Ovary (tissue), 10 donors: ENCODE measurements at places on chromosomes 6 and 20. TPM values are rescaled to one million over a fixed set of nuclear protein-coding genes. Genes with fewer than 3 reads are reported as not detected.

GRCh38 chr20:42894483-42894882, 295.2 kb downstream of the PTPRT start:
- H3K27ac ChIP-seq = no peak overlapping the region
- DNase-seq = no peak
- H3K36me3 ChIP-seq = no peaks in the 10 kb centered on the region
- no peaks in the 10 kb centered on the region for H3K27me3 ChIP-seq
- no peaks in the 10 kb centered on the region for H3K4me1 ChIP-seq

DNA sequence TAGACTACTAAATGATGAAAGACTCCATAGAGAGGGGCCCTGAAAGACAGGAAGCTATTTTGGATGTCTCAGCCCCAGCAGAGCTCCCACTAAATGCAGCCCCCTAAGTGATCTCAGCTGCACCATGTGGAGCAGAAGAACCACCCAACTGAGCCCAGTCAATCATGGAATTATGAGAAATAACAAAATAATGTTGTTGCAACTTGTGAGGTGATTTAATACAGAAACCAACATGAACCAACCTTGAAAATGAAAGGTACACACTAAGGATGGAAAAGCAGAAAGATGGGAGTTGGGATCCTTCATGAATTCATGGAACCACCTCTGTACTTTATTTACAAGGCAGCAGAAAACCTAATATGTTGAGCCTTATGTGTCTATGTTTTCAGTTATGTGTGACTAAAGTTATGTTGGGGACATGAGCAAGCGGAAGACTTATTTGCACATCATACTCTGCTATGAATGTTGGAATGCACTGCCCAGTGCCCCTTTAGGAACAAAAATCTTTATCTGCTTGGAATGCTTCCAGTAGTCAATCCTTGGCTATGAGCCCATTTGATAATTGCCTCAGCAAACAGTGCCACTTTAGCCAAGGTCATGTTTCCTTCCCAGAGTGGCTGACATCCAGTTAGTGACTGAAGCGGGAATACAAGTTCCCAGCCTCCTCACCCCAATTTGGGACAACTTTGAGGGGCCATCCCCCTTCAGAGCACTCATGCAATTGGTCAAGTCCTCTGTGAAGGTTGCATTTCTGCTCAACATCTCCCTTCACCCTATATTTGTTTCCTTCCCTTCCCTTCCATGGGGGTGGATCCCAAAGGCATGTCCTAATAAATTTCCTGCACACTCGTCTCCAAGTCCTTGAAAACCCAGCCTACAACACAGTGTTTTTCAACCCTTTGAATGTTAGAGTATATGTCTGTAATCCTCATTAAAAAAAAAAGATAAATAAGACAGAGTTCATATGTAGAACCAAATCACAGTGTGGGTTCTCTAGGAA, 18.4 kb downstream of the TP53RK start:
- H3K27ac ChIP-seq = no peak overlapping the region
- no peak for DNase-seq
- H3K4me1 ChIP-seq = no peaks in the 10 kb centered on the region

GRCh38 chr20:49415005-49415667, 67.3 kb downstream of the KCNB1 start:
- no peaks in the 10 kb centered on the region for H3K4me1 ChIP-seq
- DNase-seq = no peak
- no peak overlapping the region for H3K4me3 ChIP-seq
- no peaks in the 10 kb centered on the region for H3K27me3 ChIP-seq
- H3K36me3 ChIP-seq = no peaks in the 10 kb centered on the region

GRCh38 chr20:58384821-58385220, 4.2 kb upstream of the VAPB start:
- no peak for DNase-seq
- no peaks in the 10 kb centered on the region for H3K36me3 ChIP-seq
- no peaks in the 10 kb centered on the region for H3K27me3 ChIP-seq
- H3K27ac ChIP-seq = no peak overlapping the region
- no peak overlapping the region for H3K4me3 ChIP-seq

- H3K4me1 ChIP-seq = no peaks in the 10 kb centered on the region
- H3K27me3 ChIP-seq = no peaks in the 10 kb centered on the region
- no peak overlapping the region for H3K4me3 ChIP-seq
- no peak overlapping the region for H3K27ac ChIP-seq
- DNase-seq = no peak
These were observed 1147.0 kb upstream of the EYS start for GRCh38 chr6:66854014-66854413.

GRCh38 chr6:215335-216034, 76.8 kb upstream of the DUSP22 start:
- no peaks in the 10 kb centered on the region for H3K27me3 ChIP-seq
- no peaks in the 10 kb centered on the region for H3K36me3 ChIP-seq
- no peaks in the 10 kb centered on the region for H3K4me1 ChIP-seq
- H3K27ac ChIP-seq = no peak overlapping the region
- no peak for DNase-seq
- H3K4me3 ChIP-seq = no peak overlapping the region

GRCh38 chr20:10209091-10209490, 9.5 kb upstream of the SNAP25 start:
- H3K27ac ChIP-seq = no peak overlapping the region
- H3K36me3 ChIP-seq = no peaks in the 10 kb centered on the region

- no peaks in the 10 kb centered on the region for H3K27me3 ChIP-seq
- H3K36me3 ChIP-seq = no peaks in the 10 kb centered on the region
- no peaks in the 10 kb centered on the region for H3K4me1 ChIP-seq
- H3K4me3 ChIP-seq = no peak overlapping the region
- no peak for DNase-seq
These were observed 152.1 kb downstream of the TFAP2C start for GRCh38 chr20:56781108-56781739.

DNA sequence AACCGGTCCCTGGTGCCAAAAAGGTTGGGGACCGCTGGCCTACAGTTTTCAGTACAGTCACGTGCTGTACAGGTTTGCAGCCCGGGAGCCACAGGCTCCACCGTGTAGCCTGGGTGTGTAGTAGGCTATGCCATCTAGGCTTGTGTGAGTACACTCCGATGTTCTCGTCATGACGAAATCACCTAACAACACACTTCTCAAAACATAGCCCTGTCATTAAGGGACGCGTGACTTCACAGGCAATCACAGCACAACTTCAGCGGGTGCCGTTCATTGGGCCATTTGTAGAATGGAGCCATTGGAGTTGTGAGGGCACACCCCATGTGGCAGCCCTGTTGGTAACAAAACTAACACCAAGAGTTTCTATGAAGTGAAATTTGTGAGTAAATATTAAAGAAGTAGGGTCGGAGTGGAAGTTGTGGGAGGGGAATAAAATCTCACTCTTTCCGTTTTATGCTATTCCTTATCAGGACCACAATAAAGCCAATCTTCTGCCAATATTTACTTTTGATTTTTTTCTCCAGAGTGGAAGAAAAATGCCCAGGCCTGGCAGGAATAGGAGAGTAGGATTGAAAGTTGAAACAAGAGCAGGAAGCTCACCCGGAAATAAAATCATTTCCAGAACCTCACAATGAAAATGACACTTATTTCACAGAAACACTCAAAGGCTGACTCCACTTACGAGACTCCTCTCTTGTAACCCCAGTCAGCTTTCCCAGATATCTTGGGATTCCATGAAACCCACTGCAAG, 63.7 kb upstream of the PTPN1 start:
- H3K27ac ChIP-seq = no peak overlapping the region
- no peaks in the 10 kb centered on the region for H3K27me3 ChIP-seq
- peaks cover 6% of the 10 kb centered on the region for H3K4me1 ChIP-seq
- DNase-seq = no peak
- no peak overlapping the region for H3K4me3 ChIP-seq

GRCh38 chr20:4320291-4320690, 304.9 kb upstream of the RNF24 start:
- H3K27me3 ChIP-seq = no peaks in the 10 kb centered on the region
- H3K27ac ChIP-seq = no peak overlapping the region
- H3K4me1 ChIP-seq = no peaks in the 10 kb centered on the region
- DNase-seq = no peak
- no peak overlapping the region for H3K4me3 ChIP-seq
- no peaks in the 10 kb centered on the region for H3K36me3 ChIP-seq

DNA sequence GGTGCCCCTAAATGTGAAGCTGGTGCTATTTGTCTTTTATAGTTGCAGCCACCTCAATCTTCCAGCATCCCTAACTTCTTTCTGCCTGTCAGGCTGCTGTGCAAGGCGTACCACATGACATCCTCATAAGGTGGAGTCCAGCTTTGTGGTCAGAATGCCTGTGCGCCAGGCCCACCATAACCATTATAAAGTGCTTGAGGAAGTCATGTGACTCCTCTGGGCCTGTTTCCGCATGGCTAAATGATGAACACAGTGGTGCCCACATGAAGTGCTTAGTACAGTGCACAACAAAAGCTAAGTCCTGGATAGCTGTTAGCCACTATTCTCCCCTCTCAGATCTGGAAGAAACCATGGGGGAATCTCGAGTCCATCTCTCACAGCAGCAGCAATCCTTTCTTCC, 75.6 kb downstream of the INSM1 start:
- no peak overlapping the region for H3K4me3 ChIP-seq
- no peaks in the 10 kb centered on the region for H3K4me1 ChIP-seq
- H3K27me3 ChIP-seq = no peaks in the 10 kb centered on the region
- H3K27ac ChIP-seq = no peak overlapping the region

- H3K27ac ChIP-seq = no peak overlapping the region
- H3K4me1 ChIP-seq = no peaks in the 10 kb centered on the region
- DNase-seq = no peak
- no peaks in the 10 kb centered on the region for H3K27me3 ChIP-seq
These were observed 6.7 kb downstream of the RAD21L1 start for GRCh38 chr20:1232286-1233111.

GRCh38 chr6:37239526-37239925, 18.0 kb upstream of the TBC1D22B start:
- H3K36me3 ChIP-seq = no peaks in the 10 kb centered on the region
- no peak for DNase-seq
- peaks cover 12% of the 10 kb centered on the region for H3K4me1 ChIP-seq
- peak overlapping the region; percentile 92 for H3K27ac ChIP-seq

DNA sequence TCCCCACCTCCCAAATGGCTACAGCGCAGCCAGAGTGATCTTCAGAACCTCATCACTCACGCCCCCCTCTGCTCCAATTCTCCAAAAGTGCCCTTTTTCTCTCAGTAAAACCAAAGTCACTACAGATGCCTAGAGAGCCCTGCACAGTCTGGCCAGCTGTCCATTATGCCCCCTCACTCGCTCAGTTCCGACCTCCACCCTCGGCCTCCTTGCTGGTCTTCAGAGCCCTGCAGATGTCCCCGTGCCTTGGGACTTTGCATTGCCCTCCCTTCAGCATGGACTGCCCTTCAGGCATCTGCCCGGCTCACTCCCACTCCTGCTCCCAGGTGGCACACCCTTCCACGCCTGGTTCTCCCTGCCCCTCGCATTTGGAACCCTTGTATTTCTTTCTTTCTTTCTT, 1.1 kb upstream of the RAET1E start:
- H3K4me3 ChIP-seq = no peak overlapping the region
- H3K36me3 ChIP-seq = no peaks in the 10 kb centered on the region
- peaks cover 20% of the 10 kb centered on the region for H3K4me1 ChIP-seq
- DNase-seq = no peak

GRCh38 chr20:49345524-49345923, 67.7 kb upstream of the ZNFX1 start:
- no peak overlapping the region for H3K27ac ChIP-seq
- no peak overlapping the region for H3K4me3 ChIP-seq
- no peak for DNase-seq
- no peaks in the 10 kb centered on the region for H3K36me3 ChIP-seq

GRCh38 chr6:88177961-88178464, 11.9 kb upstream of the CNR1 start:
- H3K4me3 ChIP-seq = no peak overlapping the region
- H3K4me1 ChIP-seq = no peaks in the 10 kb centered on the region
- H3K36me3 ChIP-seq = no peaks in the 10 kb centered on the region
- H3K27me3 ChIP-seq = no peaks in the 10 kb centered on the region

GRCh38 chr6:151948002-151948743, 140.7 kb downstream of the ESR1 start:
- no peaks in the 10 kb centered on the region for H3K4me1 ChIP-seq
- H3K36me3 ChIP-seq = no peaks in the 10 kb centered on the region
- H3K27me3 ChIP-seq = no peaks in the 10 kb centered on the region
- no peak overlapping the region for H3K27ac ChIP-seq
- no peak for DNase-seq

SNAI1 gene
- 3.1 TPM for total RNA-seq

PCSK2 gene
- 3.0 TPM for total RNA-seq

CCM2L gene
- total RNA-seq = 2.6 TPM

CDSN gene
- not detected for total RNA-seq

MCHR2 gene
- total RNA-seq = not detected

WFDC2 gene
- 1.2 TPM for total RNA-seq

CDH4 gene
- 0.46 TPM for total RNA-seq
